ENCODE measurements at places on chromosomes 5 and 9.

DNA sequence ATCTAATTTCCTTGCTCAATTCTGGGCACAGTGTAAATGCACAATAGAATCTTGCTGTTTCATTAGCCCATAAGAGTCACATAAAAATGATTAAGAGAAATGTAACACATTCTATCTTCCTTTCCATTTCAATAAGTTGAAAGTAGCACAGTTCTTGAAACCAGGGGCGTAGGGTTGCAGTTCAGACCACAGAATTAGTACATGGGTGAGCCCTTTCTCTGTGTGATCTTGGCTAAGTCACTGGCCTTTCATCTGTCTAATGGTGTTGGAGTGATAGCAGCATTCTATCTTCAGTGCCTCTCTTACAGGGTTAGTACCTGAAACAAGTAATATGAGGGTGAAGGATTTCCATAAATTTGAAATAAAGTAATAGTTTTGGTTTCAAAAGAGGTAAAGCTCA lies 445.3 kb upstream of the ZNF462 start:
- no peak for DNase-seq

GRCh38 chr5:156148301-156148700 lies 178.7 kb upstream of the SGCD start:
- no peak for DNase-seq

DNA sequence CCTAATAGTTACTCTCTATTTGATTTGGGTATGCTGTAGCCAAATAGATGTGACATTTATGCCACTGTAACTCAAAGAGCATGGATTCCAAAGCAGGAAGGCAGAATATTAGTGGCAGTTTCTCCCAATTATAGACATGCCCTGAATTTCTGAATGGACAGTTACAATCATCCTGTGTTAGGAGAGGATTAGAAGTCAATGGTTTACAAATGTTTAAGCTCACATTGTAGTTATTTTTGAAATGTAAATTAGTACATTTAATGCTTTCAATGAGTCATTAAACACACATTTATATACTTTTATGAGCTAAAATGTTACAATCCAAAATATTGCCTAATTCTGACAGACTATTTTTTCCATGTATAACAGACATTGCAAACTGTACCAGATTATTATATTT lies 62.3 kb upstream of the CDH18 start:
- no peak for DNase-seq

GRCh38 chr9:7402334-7403027 lies 397.1 kb downstream of the DMAC1 start:
- DNase-seq: no peak

DNA sequence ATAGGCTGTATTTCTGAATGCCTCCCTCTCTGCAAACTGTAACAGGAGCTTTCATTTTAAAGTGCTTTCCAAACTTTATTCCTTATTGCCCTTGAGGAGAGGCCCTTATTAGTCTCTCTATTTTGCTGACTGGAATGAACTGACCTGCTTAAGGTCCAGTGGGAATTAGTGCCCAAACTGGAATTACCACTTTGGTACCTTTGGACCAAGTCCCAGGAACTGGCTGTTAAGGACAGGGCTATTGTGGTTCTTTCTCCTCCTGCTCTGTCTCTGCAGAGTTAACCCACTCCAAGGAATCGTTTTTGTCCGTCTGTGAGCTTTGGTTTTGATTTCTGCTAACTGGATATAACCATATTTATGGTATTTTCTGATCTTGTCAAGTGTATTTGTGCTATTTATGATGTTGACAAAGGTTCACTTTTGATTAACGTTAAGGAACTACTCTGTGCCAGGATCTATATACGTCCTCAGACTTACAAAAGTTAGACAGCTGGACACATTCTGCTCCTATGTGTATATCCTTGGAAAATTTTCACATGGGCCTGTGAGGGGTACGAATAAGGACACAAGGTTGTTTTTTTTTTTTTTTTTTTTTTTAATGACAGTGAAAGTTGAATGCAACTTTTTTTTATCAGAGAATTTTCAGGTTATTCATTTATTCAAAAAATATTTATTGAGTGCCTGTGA lies 189.1 kb upstream of the ANKRD55 start:
- no peak for DNase-seq

DNA sequence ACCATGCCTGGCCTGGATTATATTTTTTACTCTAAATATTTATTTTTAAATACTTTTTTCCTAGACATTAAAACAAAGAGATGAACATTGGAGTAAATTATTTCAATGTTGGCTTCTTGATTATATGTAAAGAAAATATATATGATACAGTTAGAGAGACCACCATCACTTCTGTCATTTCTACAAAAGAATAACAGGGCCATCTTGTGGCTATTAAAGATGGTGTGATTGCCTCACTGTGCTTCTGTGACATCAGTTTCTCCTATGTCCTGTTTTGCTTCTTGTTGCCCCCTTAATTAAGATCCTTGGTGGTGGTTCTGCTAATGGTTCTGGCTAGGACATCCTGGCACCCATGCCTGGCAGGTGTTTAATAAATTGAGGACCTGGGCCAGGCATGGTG lies 32.9 kb downstream of the NDFIP1 start:
- no peak for DNase-seq

GRCh38 chr5:137696481-137696880 lies 39.4 kb downstream of the KLHL3 start:
- no peak for DNase-seq

DNA sequence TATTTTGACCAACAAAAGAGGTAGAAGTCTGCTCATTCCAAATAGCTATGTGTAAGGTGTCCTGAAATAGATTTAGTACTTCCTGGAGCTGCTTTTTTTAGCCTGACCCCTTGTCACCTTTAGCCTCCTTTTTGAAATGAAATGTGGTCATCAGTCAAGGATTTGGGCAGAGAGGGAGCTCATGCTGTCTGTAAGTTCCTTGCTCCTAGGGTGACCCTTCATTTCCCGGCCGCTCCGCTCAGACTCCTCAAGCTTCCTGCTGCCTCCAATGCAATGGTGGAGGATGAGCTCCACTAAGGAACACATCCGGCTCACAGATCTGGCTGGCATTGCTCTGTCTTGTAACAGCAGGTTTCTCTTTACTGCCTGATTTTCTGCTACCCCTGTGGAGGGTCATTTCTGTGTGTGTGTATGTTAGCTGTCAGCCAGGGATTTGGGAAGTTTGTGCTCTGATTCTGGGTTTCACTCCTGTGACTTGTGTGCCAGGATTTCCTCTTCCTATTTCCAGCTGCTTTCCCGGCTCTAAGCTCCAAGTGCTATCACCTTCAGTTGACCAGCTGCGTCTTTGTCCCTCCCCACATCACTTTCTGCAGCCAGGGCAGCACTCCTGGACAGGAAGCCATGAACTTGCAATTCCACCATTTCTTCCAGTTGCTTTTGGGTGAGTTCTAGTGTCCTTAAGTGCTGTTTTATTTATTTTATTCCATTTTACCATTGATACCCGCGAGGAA lies 265.9 kb downstream of the ICE1 start:
- DNase-seq: no peak

DNA sequence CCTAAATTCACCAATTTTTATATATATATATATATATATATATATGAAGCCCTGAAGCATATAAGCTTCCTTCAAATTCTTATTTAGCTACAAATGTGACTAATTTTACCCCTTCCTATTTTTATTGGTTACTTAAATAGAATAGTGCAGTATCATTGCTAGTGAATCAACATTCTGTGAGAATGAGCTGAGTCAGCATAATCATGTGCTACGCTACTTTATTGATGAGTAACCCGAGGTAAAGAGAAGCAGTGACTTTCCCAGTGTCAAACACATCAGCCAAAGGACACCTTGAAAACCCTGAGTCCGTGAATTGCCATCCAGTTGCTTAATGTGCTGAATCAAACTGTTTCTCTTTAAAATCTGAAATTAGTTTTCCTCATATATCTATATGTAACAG lies 546.2 kb downstream of the DMRTA1 start:
- no peak for DNase-seq

DNA sequence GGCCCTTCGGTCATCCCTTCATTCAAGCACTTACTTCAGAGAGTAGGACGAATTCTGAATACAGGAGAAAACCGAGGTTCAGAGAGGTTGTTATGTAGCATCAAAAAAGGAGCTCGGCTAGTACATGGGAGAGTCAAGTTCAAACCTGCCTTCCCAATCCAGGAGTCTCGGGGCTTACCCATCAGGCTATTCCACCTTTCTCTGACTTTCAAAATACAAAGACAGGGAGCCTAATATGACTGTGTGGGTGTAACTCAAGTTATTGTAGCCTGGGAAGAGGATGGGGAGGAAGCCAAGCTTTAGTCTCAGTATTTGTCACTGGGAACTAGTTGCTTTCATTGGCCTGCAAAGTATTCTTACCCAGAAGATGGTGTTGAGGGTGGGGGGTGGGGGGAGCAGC lies 274.8 kb upstream of the PANK3 start:
- DNase-seq: no peak

GRCh38 chr9:114434878-114435311 lies 47.1 kb upstream of the AKNA start:
- DNase-seq: no peak

DNA sequence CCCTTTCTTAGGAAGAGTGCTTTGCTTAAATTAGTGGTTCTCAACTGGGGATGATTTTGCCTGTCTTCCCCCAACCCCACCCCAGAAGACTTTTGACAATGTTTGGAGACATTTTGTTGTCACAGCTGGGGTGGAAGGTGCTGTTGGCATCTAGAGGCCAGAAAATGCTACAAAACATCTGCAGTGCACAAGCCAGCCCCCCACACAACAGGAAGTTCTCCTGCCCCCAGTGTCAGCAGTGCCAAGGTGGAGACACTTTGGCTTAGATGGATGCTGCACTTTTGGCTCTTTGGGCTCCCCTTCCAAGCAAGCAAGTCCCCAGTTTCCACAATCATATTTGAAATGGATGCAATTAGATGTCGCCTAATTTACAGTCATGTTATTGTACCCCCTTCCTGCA lies 2.7 kb downstream of the HEMGN start:
- no peak for DNase-seq

- DNase-seq: no peak
These were observed 409.5 kb upstream of the GRIA1 start for GRCh38 chr5:153080940-153081339.

DNA sequence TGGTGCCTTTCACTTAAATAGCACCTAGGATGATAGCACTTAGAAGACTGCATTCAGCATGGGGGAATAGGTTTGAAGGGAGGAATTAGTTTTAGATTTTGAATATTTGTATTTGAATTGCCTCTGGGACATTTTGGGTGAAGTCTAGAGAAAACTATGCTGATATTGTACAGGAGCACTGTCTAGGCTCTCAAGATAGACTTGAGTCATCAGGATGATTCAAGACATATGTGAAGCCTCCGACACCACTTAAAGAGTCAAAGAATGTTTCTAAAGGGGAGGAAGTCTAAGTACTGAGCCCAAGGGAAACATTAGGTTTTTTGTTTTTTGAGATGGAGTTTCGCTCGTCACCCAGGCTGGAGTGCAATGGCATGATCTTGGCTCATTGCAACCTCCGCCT lies 63.9 kb upstream of the CCDC180 start:
- no peak for DNase-seq

DNA sequence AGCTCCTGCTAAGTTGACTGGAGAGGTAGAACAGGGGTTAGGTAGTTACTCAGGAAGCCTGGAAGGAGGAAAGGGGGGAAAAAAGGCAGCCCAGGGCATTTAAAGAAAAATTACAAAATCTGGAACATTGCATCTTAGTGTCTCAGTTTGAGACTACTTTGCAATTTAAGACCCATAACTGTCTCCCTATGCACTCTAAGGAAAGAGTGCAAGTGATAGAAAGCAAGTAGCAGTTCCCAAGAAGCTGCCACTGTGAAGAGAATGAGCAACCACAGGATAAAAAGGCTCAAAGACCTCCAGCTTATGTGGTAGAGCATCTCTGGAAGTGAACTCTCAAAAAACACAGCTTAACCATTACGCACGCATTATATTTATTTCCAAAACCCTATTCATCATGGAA lies 141.8 kb downstream of the SLCO4C1 start:
- no peak for DNase-seq

- DNase-seq: no peak
These were observed 636.9 kb downstream of the TLE4 start for GRCh38 chr9:80208696-80209095.

- no peak for DNase-seq
These were observed 76.9 kb downstream of the MED27 start for GRCh38 chr9:132002643-132003318.

- no peak for DNase-seq
These were observed 14.9 kb upstream of the SCAMP1 start for GRCh38 chr5:78345485-78345884.

DNA sequence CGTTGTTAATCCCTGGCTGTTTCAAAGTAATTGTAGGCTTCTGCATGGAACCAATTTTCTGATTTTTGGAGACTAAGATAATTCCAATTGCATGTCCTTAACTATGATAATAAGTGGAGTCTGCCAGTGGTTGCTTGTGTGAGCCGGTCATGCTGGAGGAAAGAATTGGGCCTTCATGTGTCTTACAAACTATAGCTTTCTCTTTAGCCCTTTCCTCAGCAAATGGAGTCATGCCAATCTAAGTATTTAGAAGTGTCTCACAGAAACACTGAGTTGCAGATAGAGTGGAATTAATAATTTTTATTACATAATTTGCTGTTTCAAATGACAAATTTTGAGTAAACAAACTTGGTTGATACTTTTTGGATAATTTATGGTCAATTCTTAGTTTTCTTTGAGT lies 200.4 kb downstream of the FBXL7 start:
- no peak for DNase-seq

GRCh38 chr5:93078082-93079038 lies 502.7 kb downstream of the NR2F1-AS1 start:
- no peak for DNase-seq

DNA sequence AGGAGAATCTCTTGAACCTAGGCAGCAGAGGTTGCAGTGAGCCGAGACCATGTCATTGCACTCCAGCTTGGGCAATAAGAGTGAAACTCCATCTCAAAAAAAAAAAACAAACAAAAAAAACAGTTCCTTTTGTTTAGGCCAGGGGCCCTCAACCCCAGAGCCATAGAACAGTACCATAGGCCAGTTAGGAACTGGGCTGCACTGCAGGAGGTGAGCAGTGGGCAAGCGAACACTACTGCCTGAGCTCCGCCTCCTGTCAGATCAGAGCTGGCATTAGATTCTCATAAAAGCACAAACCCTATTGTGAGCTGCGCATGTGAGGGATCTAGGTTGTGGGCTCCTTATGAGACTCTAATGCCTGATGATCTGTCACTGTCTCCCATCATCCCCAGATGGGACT lies 49.1 kb upstream of the SUB1 start:
- DNase-seq: no peak

- DNase-seq: no peak
These were observed at the start of gene PCDHA5 for GRCh38 chr5:140821375-140822280. Gene PCDHA5, plus strand, starts transcription at chr5:140821613.

DNA sequence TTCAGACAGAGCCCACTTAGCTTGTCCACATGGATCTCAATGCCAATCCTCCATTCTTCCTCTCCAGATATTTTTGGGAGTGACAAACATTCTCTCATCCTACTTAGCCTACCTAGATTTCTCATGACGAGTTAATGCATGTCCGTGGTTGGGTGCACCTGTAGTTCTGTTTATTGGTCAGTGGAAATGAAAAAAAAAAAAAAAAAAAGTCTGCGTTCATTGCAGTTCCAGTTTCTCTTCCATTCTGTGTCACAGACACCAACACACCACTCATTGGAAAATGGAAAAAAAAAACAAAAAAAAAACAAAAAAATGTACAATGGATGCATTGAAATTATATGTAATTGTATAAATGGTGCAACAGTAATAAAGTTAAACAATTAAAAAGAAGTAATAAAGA lies 59.0 kb downstream of the BASP1 start:
- DNase-seq: no peak

- no peak for DNase-seq
These were observed 5.4 kb upstream of the RABL6 start for GRCh38 chr9:136802321-136802720.
